ENCODE measurements at places on chromosomes 11 and 22. TPM values are rescaled to one million over a fixed set of nuclear protein-coding genes. Genes with fewer than 3 reads are reported as not detected.
A peak's percentile ranks its signal among the peaks of the same experiment; 100 is the strongest.

The THOC5 gene
- 27.5 TPM for total RNA-seq

The SHISA8 gene
- total RNA-seq = not detected

The AKIP1 gene
- 23.8 TPM for total RNA-seq

The PHETA2 gene
- total RNA-seq = 11.2 TPM

The ANGPTL5 gene
- total RNA-seq = not detected

The FLRT1 gene
- 0.57 TPM for total RNA-seq

DNA sequence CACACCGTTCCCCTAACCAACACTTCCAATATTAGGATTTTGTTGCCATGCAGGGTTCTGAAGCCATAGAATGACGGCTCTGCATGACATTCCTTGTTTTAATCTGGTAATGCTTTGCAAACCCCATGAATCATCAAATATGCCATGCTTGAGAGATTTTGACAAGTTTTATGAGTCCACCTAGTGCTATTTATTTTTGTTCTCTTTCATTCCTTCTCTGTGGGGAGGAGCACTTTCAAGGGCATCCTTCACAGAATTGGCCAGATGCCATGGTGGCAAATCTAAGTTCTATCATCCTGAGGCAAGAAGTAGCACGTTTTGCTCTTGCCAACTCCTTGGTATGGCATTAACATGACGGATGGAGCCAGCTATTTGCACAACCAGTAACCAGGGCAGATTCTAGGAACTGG is 268.4 kb downstream of the FAM76B start:
- no peak overlapping the region for H3K27ac ChIP-seq
- no peaks in the 10 kb centered on the region for H3K4me1 ChIP-seq
- no peak overlapping the region for H3K4me3 ChIP-seq
- H3K36me3 ChIP-seq = no peaks in the 10 kb centered on the region
- peak; percentile 83 for DNase-seq
- no peaks in the 10 kb centered on the region for H3K27me3 ChIP-seq

DNA sequence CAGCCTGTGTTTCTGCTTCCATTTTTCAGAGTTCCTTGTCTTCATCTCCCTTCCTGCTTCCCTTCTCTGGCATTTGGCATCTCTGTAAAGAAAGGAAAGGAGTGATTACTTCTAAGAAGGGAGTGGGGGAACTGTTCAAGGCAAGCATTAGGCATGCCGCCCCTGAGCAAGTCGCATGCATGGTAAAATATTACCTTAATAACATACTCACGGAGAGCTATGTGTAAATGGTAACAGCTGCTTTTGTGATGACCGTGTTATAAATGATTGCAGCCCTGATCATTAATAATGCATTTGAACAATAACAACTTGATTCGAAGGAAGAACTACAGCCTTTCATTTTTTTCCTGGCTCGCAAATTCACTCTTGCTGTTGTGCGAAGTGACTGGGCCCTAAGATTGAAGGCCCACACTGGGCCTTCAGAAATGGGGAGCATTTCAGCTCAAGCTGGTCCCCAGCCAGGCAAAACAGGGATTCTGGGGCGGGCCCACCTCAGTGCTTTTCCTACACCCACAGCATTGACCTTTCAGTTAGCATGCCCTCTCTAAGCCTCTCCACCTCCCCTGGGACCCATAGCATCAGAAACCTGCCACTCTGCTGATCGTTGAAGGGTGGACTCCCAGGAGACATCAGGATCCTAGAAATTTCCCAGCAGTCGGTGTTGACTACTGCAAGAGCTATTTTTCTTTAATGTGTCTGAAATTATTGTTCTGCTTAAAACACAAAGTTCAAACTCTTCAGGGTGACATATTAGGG is 263.0 kb upstream of the CADM1 start:
- DNase-seq = no peak
- H3K36me3 ChIP-seq = no peaks in the 10 kb centered on the region
- H3K27me3 ChIP-seq = no peaks in the 10 kb centered on the region
- H3K27ac ChIP-seq = no peak overlapping the region
- H3K4me1 ChIP-seq = no peaks in the 10 kb centered on the region
- H3K4me3 ChIP-seq = no peak overlapping the region

GRCh38 chr11:68962527-68963250 is 18.1 kb downstream of the MRGPRD start:
- H3K4me3 ChIP-seq = no peak overlapping the region
- H3K36me3 ChIP-seq = no peaks in the 10 kb centered on the region
- no peaks in the 10 kb centered on the region for H3K4me1 ChIP-seq
- no peak for DNase-seq

DNA sequence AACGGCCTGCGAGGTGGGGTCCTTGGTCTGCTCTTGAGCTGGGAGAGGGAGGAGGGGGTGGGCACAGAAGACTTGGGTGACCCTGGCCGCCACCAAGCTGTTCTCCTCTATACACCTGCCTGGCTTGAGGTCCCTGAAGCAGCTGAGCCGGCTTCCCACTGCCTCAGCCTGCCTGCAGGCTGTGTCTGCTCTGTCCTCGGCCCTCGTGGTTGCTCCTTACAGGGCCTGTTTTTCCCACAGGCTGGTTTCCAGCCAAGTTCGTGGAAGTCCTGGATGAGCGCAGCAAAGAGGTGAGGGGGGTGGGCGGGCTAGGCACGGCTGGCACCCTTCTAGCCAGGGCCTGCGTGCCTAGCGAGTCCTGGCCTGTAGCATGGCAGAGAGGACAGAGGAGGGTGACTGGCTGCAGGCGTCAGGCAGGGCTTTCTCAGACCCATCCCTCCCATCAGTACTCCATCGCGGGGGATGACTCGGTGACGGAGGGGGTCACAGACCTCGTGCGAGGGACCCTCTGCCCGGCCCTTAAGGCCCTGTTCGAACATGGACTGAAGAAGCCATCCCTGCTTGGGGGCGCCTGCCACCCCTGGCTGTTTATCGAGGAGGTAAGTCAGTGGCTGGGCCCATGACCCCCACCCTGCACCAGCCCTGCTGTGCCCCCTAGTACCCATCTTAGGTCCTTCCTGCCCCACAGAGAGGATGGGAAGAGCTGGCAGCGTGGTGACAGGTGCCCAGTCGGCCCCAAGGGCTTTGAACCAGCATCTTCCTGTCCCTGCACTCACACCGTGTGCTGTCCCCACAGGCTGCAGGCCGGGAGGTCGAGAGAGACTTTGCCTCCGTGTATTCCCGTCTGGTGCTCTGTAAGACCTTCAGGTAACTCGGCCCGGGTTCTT is 37.7 kb downstream of the SGSM3 start:
- no peaks in the 10 kb centered on the region for H3K27me3 ChIP-seq
- H3K4me3 ChIP-seq = no peak overlapping the region
- DNase-seq = no peak
- H3K4me1 ChIP-seq = no peaks in the 10 kb centered on the region

DNA sequence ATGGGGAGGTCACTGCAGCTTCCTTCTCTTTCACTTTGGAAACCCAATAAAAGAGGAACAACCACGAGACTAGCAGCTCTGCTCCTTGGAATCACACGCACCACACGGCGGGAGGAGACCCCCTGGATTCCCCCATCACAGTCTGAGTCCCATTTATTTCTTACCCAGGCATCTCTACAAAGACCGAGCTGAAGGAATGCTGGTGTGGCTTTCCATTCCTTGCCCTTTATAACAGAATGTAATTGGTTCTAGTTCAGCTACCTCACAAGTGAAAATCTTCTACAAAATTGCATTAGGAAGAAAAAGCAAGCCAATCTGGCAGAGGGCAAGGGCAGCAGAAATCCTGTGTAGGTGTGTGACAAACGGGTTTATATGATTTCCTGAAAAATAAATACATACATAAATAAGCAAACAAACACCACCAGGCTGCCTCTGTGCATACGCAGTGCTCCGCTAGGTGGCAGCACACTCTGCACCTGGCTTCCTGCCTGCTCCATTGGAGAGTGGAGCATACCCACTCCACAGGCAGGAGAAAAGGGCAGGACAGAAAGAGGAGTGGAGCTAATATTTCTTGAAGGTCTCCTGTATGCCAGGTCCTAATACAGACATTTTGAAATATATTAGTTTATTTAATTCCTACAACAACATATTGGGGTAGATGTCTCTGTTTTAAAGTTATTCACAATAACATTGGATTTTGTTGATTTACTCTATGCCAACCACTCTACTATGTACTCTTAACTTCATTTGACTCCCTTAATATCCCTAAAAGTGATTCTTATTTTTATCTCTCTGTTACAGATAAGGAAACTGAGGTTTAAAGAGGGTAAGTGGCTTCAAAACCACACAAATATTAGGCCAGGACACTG is 673.1 kb downstream of the KCNA4 start:
- no peak overlapping the region for H3K4me3 ChIP-seq
- no peaks in the 10 kb centered on the region for H3K27me3 ChIP-seq
- no peaks in the 10 kb centered on the region for H3K36me3 ChIP-seq
- H3K27ac ChIP-seq = no peak overlapping the region
- peak; percentile 4 for DNase-seq
- H3K4me1 ChIP-seq = no peaks in the 10 kb centered on the region

DNA sequence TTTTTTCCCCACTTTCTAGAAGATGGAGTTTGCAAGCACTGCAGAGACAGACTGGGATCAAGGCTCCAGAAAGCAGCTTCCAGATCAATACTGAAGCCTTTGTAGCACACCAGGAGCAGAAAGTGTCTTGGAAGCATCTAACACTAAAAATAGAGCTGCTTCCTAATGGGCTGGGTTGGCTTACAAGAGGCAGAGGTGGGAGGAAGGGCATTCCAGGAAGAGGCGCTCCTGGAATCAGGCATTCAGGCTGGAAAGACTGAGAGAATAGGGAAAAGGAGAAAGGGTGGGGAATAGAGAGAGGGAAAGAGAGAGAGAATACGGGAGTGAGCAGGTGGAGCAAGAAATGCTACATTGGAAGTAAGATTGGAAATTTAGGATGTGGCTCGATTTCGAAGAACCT is 395.9 kb downstream of the OPCML start:
- H3K4me1 ChIP-seq = no peaks in the 10 kb centered on the region
- no peaks in the 10 kb centered on the region for H3K27me3 ChIP-seq
- H3K27ac ChIP-seq = no peak overlapping the region

GRCh38 chr22:27312966-27313855 is 488.3 kb downstream of the MN1 start:
- H3K27me3 ChIP-seq = peaks cover 2% of the 10 kb centered on the region
- no peak overlapping the region for H3K27ac ChIP-seq
- no peak overlapping the region for H3K4me3 ChIP-seq
- no peaks in the 10 kb centered on the region for H3K4me1 ChIP-seq
- no peaks in the 10 kb centered on the region for H3K36me3 ChIP-seq

DNA sequence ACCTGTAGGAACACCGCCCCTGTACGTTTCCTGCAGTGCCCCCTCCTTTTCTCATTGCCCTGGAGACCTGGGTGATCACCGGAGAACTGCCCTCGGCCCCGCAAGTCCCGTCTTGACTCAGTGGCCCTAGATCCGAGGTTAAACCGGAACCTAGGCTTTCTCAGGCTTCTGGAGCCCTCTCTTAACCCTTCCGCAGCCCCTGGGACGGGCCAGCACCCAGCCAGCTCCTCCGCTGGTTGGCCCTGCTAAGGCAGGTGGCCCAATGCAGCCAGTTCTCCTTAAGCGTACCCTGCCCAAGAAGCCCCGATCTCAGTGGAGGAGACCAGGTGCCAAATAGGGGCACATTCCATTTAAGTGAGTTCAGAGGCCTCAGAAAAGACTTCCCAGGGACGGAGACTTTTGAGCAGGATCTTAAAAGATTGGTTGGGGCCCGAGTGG is 776 bp downstream of the NLRX1 start:
- H3K27ac ChIP-seq = peak overlapping the region; percentile 95
- H3K4me1 ChIP-seq = no peaks in the 10 kb centered on the region
- peak; percentile 29 for DNase-seq
- no peaks in the 10 kb centered on the region for H3K27me3 ChIP-seq
- H3K36me3 ChIP-seq = no peaks in the 10 kb centered on the region

DNA sequence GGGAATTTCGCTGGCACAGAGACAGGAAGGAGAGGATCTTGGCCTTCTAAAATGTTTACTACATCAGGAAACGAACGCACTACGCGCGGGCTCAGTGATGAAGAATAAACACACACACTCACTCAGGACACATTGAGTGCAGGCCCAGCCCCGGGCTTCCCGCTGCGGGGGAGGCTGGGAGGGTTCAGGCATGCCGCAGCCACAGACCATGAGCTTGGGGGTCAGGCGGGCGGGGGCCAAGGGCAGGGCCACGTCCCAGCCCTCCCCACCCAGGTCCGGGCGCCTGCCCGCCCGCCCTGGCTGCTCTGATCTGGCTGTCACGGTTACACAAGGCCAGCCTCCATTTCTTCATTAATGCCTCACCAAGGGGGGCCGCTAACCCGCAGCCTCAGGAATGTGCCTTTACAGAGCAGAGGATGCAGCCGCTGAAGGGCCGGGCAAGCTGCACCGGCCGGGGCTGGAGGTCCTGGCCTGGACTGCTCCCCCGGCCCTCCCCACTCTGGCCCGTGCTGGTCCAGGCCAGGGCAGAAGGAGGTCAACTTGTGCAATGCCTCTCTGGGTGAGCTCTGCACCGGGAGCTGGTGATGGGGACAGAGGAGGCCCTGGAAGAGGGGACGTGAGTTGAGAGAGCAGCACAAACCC is 41.7 kb downstream of the IGF2 start:
- no peak overlapping the region for H3K4me3 ChIP-seq
- H3K27me3 ChIP-seq = no peaks in the 10 kb centered on the region
- H3K36me3 ChIP-seq = no peaks in the 10 kb centered on the region
- DNase-seq = peak; percentile 51
- H3K27ac ChIP-seq = peak overlapping the region; percentile 70

GRCh38 chr22:41245917-41246499 is 5.3 kb upstream of the CHADL start:
- H3K27me3 ChIP-seq = no peaks in the 10 kb centered on the region
- H3K4me1 ChIP-seq = no peaks in the 10 kb centered on the region
- DNase-seq = no peak
- no peak overlapping the region for H3K27ac ChIP-seq
- H3K36me3 ChIP-seq = peaks cover 9% of the 10 kb centered on the region

DNA sequence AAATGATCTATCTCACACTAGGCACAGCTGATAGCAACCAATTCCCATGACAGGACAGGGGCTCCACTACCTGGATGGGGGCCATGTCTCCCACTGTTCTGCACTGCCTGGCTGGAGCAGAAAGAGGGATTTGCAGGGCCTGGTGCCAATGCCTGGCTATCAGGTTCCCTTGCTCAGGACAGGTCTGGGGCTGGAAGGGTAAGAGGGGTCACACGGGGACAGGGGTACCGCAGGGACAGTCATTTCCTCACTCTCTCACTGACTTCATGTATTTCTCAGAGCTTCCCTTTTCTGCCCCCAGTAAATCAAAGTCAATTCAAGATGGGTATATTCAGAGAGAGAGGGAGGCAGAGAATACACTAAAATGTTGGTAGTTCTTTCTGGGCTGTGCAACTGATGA is 119.1 kb upstream of the CSNK2A3 start:
- H3K36me3 ChIP-seq = no peaks in the 10 kb centered on the region
- no peak for DNase-seq
- H3K27me3 ChIP-seq = no peaks in the 10 kb centered on the region
- no peak overlapping the region for H3K4me3 ChIP-seq

All from prostate gland (tissue), 2 donors.